ENCODE measurements at places on chromosomes 12 and 14.

- DNase-seq: no peak
These were observed 294.9 kb downstream of the FOXN3 start for GRCh38 chr14:89121968-89122620.

GRCh38 chr12:47982770-47983169 is 19.4 kb downstream of the TMEM106C start:
- no peak for DNase-seq

DNA sequence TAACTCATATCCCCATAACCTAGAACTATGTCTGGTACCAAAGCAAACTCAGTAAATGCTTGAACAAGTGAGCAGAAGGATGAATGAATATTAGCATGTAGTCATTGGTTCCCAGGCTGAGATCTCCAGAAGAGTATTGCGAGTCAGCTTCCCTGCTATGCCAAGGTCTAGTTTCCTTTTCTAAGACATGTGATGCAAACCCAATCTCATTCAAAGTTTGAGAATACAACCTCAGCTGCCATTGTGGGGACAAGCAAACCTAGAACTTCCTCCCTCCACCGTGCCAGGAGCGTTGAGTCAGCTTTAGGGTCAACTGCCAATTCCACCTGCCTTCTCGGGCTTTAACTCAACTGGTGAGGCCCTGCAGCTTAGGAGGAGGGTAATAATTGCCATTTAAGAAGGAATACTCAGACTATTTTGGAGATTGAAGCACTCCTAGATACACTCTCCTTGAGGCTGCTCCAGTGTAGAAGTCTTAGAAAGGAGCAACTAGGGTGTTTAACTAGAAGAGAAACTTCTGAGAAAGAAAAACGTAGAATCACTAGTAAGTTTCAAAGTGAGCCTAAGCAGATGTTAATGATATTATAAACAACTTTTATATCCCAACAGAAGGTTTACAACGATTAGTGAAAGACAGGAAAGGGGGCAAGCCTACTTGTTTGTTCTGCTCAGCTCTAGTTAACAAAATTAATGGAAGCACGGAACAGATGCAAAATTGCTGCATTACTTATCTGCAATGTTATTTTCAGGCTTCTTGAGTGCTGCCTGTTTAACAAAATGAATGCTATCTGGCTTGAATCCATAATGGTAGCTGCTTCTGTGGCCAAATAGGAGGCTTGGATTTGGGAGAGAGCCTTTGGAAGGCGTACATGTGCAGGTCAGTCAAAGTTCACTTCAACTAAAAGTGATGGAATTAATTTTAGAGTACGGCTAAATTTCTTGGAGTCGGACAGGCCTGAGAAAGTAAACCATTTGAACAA is 96.9 kb downstream of the HELB start:
- DNase-seq: no peak

DNA sequence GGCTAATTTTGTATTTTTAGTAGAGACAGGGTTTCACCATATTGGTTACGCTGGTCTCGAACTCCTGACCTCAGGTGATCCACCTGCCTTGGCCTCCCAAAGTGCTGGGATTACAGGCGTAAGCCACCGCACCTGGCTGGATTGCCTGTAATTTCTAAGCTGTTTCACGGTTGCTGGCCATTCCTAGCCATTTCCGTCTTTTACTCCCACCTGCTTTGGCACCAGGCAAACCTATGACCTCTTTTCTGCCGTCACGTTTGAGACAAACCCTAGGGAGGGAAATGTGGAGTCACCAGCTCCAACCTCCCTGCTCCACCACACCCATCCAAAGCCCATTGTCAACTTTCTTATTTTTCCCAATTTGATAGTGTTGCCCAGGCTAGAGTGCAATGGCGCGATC is 1.2 kb downstream of the GPR132 start:
- no peak for DNase-seq

GRCh38 chr14:63671987-63672386 is 30.3 kb upstream of the WDR89 start:
- DNase-seq: no peak

DNA sequence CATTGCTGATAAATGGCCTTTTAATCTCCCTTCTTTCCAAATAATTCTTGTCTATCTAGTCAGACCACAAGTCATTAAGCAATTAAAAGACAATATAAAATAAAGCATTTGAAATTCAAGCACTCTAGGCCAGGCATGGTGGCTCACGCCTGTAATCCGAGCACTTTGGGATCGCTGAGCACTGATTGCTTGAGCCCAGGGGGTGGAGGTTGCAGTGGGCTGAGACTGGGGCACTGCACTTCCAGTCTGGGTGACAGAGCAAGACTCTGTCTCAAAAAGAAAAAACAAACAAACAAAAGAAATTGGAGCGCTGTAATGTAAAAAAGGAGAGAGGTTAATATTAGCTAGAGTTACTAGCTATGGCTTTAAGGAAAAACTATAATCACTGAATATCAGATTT is 30.5 kb upstream of the CSRP2 start:
- DNase-seq: no peak

DNA sequence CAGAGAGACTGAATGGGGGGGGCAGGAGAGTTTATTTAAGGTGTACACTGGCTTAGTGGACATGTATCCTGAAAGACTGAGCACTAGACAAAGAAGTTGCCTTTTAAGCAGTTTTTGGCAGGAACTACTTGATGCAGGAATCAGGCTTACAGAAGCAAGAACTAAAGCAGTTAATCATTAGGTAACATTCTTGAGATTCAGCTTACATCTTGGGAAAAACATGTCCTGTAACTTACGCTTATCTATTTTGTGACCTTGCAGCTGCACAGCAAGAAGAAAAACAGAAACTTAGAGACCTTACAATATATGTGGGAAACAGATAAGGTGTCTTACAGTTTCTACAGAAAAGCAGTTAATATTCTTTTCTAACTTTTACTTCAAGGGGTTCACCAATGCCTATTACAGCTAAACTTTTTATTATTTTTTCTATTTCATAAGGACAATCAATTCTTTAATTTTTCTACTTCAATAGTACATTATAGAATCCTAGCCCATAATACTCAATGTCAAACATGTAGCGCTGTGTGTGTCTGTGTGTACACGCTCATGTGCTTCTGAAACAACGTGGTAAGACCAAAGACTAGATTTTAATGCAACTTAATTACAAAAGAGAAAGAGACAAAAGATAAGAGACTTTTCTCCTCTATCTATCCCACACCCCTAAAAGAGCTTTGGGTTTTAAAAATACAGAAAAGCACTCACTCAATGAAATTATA is 276.9 kb downstream of the PRKD1 start:
- no peak for DNase-seq

DNA sequence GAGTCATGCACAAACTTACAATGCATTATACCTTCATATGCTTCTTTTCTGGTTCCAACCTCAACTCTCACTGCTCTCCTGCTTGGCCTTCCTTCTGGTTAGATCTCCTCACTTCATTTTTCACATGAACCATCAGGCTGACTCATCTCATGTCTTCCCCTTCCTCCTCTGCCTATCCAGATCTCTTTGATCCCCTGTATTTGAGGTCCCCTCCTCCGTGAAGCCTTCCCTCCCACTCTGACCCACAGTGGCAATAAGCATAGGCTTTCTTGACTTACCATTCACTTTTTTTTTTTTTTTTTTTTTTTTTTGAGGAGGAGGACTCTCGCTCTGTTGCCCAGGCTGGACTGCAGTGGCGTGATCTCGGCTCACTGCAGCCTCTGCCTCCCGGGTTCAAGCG is 14.7 kb upstream of the ASIC1 start:
- no peak for DNase-seq

- no peak for DNase-seq
These were observed 64.4 kb upstream of the TRHDE start for GRCh38 chr12:72207486-72208409.

GRCh38 chr12:17829813-17830212 is 260.2 kb downstream of the RERGL start:
- DNase-seq: no peak

DNA sequence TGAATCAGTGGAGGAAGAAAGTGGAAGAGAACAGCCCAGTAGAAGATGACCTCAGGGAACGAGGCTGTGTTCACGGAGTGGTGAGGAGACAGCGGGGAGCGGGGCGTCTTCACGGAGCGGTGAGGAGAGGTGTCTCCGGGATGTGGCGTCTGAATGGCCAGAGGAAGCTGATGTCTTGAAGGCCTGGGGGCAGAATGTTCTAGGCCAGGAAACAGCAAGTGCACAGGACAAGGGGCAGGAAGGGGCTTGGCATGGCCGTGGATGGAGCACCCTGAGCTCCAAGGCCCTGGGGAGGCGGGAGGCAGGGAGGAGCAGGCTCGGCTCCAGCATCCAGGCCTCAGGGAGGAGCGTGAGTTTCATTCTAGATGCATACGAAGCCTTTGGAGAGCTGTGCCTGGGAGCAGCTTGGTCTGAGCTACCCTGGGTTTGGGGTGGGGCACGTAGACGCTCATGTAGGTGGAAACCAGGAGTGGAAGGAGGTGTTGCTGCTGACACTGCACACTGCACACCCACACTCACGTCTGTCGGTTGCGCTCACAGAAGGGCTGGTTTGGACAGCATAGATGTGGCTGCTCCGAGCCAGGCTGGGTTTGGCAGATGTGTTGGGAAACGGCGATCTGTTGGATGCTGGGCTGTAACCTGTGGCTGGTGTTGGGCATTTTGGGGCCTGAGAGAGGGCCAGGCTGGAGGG is 131.6 kb downstream of the ADGRD1 start:
- DNase-seq: no peak

GRCh38 chr12:122830517-122831214 is 4.6 kb upstream of the HIP1R start:
- no peak for DNase-seq
